Activated T-helper 1 cell treated with anti-CD3 and anti-CD28 coated beads, Interleukin-12 subunit alpha, Interleukin-12 subunit beta, Interleukin-2, Interleukin-4 antibody, amounts not matched to agents 30 ng/mL and 10 ng/mL and 1 ng/mL, durations not matched to agents 14 hours and 24 hours and 36 hours (primary cell): ENCODE measurements at places on chromosomes 3 and 15. TPM values are rescaled to one million over a fixed set of nuclear protein-coding genes. Genes with fewer than 3 reads are reported as not detected.
A peak's percentile ranks its signal among the peaks of the same experiment; 100 is the strongest.

DNA sequence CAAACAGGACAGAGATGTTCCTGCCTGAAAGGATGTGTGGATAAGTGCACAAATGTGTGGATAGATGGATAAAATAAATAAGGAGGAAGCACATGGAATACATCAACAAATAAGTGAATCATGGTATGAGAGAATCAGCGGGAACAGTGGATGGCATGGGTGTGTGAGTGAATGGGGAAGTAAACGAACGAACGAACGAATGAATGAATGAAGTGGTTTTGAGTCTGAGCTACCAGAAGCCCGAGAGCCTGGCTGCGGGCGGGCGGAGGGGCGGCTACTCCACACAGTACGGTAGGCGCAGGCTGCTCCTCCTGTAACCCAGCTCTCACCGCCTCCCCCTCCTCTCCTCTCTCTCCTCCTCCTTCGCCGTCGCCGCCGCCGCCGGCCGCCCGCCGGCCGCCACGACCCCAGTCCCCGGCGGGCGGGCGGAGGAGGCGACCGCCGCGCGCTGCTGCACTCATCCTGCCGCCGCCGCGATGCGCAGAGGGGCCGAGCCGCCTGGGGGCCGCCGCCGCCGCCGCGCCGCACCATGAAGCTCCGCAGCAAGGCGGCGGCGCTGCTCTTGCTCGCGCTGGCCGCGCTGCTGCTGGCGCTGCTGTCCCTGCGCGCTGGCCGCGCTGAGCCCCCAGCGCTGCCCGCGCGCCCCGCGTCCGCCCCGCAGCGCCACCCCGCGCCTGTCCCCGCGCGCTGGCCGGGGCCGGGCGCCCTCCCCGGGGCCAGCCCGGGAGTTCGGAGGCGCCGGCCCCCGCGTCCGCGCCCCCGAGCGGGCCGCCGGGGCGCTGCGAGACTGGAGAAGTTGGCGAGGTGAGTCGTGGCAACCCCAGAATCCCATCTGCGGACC is at the start of gene GXYLT2:
Gene GXYLT2, plus strand, starts transcription at position 342 of the 841 bp plus-strand sequence. Its CDS starts 188 bp downstream, at position 530.
- DNase-seq = peak; percentile 11
- no peaks in the 10 kb centered on the region for H3K36me3 ChIP-seq
- H3K27me3 ChIP-seq = peaks cover 62% of the 10 kb centered on the region
- peak within 1 kb of the TSS; percentile 81 for H3K4me3 ChIP-seq
- H3K4me1 ChIP-seq = peaks cover 10% of the 10 kb centered on the region

GRCh38 chr3:29559741-29560465 is 279.0 kb downstream of the RBMS3 start:
- H3K4me3 ChIP-seq = no peak overlapping the region
- no peaks in the 10 kb centered on the region for H3K4me1 ChIP-seq
- DNase-seq = no peak
- H3K27ac ChIP-seq = no peak overlapping the region
- H3K36me3 ChIP-seq = no peaks in the 10 kb centered on the region
- H3K27me3 ChIP-seq = no peaks in the 10 kb centered on the region

DNA sequence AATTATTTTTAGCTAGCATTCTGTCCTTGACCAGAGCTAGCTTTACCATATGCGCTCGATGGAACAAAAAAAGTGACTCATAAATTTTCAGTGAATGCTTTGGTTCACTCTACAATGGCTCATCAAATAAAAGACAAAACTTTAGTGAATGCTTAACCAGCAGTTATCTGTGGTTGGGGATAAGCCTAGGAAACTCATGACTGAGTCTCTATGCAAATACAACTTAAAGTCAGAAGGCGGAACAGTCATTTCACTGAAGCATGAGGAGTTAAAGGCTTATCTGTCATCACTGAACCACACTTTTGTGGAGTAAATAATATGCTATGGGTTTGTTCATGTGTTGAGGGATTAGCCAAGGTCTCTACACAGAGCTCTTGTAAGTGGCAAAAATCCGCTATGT is 308.4 kb downstream of the SQOR start:
- H3K27me3 ChIP-seq = no peaks in the 10 kb centered on the region
- H3K4me1 ChIP-seq = no peaks in the 10 kb centered on the region
- no peak overlapping the region for H3K4me3 ChIP-seq
- H3K27ac ChIP-seq = no peak overlapping the region
- no peak for DNase-seq

GRCh38 chr15:58269455-58270414 is 131.6 kb downstream of the AQP9 start:
- peak overlapping the region; percentile 6 for H3K4me3 ChIP-seq
- peak; percentile 28 for DNase-seq
- H3K27me3 ChIP-seq = peaks cover 5% of the 10 kb centered on the region

- H3K27me3 ChIP-seq = peaks cover 2% of the 10 kb centered on the region
- H3K27ac ChIP-seq = peak overlapping the region; percentile 0
- peaks cover 21% of the 10 kb centered on the region for H3K4me1 ChIP-seq
- DNase-seq = no peak
- peaks cover 6% of the 10 kb centered on the region for H3K36me3 ChIP-seq
- no peak overlapping the region for H3K4me3 ChIP-seq
Observed at GRCh38 chr3:183817639-183818038, 7.7 kb downstream of the MAP6D1 start.

GRCh38 chr15:57236561-57237300 is 139.6 kb upstream of the CGNL1 start:
- DNase-seq = no peak
- H3K36me3 ChIP-seq = peaks cover 15% of the 10 kb centered on the region
- no peak overlapping the region for H3K27ac ChIP-seq
- H3K4me3 ChIP-seq = no peak overlapping the region
- H3K4me1 ChIP-seq = no peaks in the 10 kb centered on the region

DNA sequence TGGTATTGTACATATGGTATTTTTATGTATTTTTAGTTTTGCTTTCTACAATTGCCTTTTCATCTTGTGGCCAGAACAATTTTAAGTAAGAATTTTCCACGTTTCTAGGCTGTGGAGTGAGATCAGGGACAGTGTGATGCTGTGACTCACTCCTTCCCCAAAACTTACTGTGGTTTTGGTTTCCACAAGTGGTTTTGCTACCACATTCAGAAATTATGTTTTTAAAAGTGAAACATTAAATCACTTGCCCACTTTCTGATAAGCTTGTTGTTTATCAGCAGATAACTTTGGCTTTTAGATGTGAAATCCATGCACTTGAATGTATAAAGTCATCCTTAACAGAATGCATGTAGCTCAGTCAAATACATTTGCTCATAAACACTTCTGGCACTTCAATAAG is 192.2 kb upstream of the THRB start:
- no peak for DNase-seq
- H3K36me3 ChIP-seq = no peaks in the 10 kb centered on the region
- H3K4me1 ChIP-seq = peaks cover 11% of the 10 kb centered on the region
- no peak overlapping the region for H3K27ac ChIP-seq

GOLGA6L4 gene
- total RNA-seq = 1.0 and 2.0 TPM in 2 replicates

SLC9C1 gene
- not detected in 2 replicates for total RNA-seq

- no peaks in the 10 kb centered on the region for H3K36me3 ChIP-seq
- H3K4me1 ChIP-seq = no peaks in the 10 kb centered on the region
- H3K27me3 ChIP-seq = no peaks in the 10 kb centered on the region
- DNase-seq = no peak
- no peak overlapping the region for H3K4me3 ChIP-seq
Observed at GRCh38 chr3:165133188-165133899, 55.0 kb upstream of the SI start.

TF gene
- 0.02 TPM in 1 of 2 replicates, not detected in the other for total RNA-seq

GRCh38 chr3:125054449-125055329 is 1.1 kb downstream of the HEG1 start:
- peaks cover 9% of the 10 kb centered on the region for H3K27me3 ChIP-seq
- peaks cover 49% of the 10 kb centered on the region for H3K4me1 ChIP-seq
- peaks cover 24% of the 10 kb centered on the region for H3K36me3 ChIP-seq
- peak overlapping the region; percentile 97 for H3K4me3 ChIP-seq
- peak; percentile 14 for DNase-seq
- H3K27ac ChIP-seq = peak overlapping the region; percentile 87

GRCh38 chr15:49678655-49679054 is 57.8 kb downstream of the DTWD1 start:
- no peaks in the 10 kb centered on the region for H3K4me1 ChIP-seq
- H3K36me3 ChIP-seq = no peaks in the 10 kb centered on the region
- H3K27me3 ChIP-seq = peaks cover 20% of the 10 kb centered on the region
- H3K4me3 ChIP-seq = no peak overlapping the region
- DNase-seq = no peak

DNA sequence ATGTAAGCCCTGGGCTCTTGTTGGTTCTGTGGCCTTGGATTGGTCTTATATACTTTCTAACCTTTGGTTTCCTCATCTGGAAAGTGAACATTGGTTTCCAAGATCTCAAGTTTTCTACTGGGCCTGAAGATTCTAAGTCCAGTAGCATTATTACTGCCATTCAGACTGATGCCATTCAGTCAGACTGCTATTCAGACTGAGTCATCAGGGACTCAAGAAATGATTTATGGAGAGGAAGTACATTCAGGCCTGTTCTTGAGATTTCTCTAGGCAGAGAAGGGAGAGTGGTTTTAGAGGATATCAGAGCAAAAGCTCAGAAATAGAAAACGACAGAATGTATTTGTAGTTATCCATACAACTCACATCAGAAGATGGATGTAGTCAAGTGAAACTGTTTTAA is 557.2 kb downstream of the NR2F2 start:
- H3K36me3 ChIP-seq = no peaks in the 10 kb centered on the region
- no peak overlapping the region for H3K4me3 ChIP-seq
- no peaks in the 10 kb centered on the region for H3K27me3 ChIP-seq
- no peak overlapping the region for H3K27ac ChIP-seq
- peaks cover 6% of the 10 kb centered on the region for H3K4me1 ChIP-seq

- no peak overlapping the region for H3K4me3 ChIP-seq
- peaks cover 24% of the 10 kb centered on the region for H3K36me3 ChIP-seq
- H3K4me1 ChIP-seq = peaks cover 11% of the 10 kb centered on the region
Observed at GRCh38 chr3:43709022-43709421, 18.3 kb downstream of the ABHD5 start.

KNG1 gene
- total RNA-seq = not detected in 2 replicates

- H3K36me3 ChIP-seq = no peaks in the 10 kb centered on the region
- no peaks in the 10 kb centered on the region for H3K4me1 ChIP-seq
- DNase-seq = no peak
- H3K4me3 ChIP-seq = no peak overlapping the region
- H3K27me3 ChIP-seq = peaks cover 8% of the 10 kb centered on the region
Observed at GRCh38 chr3:66196633-66197032, 24.2 kb upstream of the SLC25A26 start.

GOLGA6L7 gene
- not detected in 2 replicates for total RNA-seq

GRCh38 chr3:171797873-171798272 is 12.4 kb downstream of the PLD1 start:
- no peaks in the 10 kb centered on the region for H3K4me1 ChIP-seq
- DNase-seq = no peak
- peaks cover 9% of the 10 kb centered on the region for H3K27me3 ChIP-seq
- no peak overlapping the region for H3K27ac ChIP-seq
- H3K36me3 ChIP-seq = no peaks in the 10 kb centered on the region

IRAK2 gene
- total RNA-seq = 8.1 and 8.6 TPM in 2 replicates

GRCh38 chr3:55554634-55555425 is 67.7 kb upstream of the WNT5A start:
- H3K4me3 ChIP-seq = no peak overlapping the region
- H3K27ac ChIP-seq = no peak overlapping the region
- no peak for DNase-seq
- no peaks in the 10 kb centered on the region for H3K27me3 ChIP-seq

LINGO1 gene
- not detected in 2 replicates for total RNA-seq

DNA sequence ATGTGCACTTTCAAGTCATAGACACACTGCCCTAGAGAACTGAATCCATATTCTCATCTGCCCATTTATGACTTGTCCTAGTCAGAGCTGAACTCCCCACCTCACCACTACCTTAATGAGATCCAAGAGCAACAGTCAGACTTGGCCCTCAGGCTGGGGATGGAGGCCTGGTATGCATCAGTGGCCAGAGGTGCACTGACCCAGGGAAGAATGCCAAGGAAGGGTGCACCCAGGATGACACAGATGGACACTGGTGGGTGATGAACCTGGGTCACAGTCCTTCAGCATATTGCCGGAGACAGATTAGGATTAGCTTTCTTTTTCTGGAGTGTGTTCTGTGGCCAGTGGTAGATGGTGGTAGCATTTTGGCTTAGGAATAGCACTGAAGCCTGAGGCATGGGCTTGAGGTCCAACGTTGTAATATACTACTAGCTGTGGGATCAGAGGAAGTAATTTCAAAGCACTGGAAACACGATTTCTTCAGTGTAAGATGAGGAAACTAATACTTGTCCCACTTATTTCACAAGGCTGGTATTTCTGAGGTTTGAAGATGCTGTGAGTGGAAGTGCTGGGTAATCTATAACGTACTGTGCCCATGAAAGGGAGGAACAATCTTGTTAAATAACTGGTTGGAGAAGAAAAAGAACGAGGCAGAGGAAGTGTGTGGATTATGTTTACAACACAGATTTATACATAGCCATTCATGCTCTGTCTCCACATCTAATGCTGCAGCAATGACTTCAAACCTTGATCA is 265.0 kb downstream of the THRB start:
- H3K27ac ChIP-seq = no peak overlapping the region
- no peak for DNase-seq
- H3K4me3 ChIP-seq = no peak overlapping the region
- no peaks in the 10 kb centered on the region for H3K4me1 ChIP-seq

DNA sequence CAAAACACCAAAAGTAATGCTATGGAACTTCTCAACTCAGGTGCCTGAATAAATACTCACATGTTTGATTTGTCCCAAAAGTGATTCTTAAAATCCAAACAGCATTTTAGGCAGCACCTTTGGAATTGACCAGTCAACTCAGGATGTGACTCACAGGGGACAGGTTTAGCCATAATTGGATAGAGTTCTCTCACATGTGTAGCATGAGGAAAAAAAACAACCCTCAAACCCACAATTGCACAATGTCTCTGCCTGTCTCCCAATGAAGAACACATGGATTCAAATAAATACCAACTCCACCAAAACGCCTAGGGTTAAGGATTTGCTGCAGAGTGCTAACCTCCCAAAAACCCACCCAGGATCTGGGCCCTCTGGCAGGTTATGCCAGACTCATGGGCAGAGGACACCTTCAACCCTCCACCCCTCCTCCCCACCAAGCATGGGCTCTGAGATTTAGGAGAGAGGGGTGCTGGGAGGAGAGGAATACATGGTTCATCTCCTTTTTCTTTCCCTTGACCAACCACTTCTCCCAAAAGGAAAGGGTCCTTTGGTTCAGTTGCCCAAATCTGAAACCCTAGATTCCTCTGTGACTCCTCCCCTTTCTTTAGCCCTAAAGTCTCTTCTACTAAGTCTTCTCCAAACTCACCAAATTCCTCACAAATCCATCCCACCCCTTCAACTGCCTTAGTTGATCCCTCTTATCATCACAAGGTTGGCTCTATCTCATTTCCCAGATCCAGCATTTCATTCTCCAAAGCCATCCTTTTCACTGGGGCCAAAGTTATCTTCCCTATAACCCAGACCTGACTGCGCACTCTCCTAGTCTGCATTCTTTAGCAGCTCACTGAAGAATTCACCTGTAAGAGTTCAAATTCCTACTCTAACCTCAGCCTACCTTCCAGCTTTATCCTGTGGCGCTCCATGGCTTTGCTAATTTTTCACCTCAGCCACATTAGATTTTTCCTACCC is 7.7 kb downstream of the RYK start:
- no peak overlapping the region for H3K27ac ChIP-seq
- no peak overlapping the region for H3K4me3 ChIP-seq
- H3K36me3 ChIP-seq = peaks cover 3% of the 10 kb centered on the region
- H3K27me3 ChIP-seq = peaks cover 25% of the 10 kb centered on the region
- H3K4me1 ChIP-seq = peaks cover 32% of the 10 kb centered on the region
- no peak for DNase-seq

GRCh38 chr15:39267685-39268084 is 313.2 kb upstream of the THBS1 start:
- H3K4me3 ChIP-seq = no peak overlapping the region
- H3K4me1 ChIP-seq = peaks cover 4% of the 10 kb centered on the region
- no peaks in the 10 kb centered on the region for H3K36me3 ChIP-seq
- H3K27ac ChIP-seq = no peak overlapping the region
